ENCODE measurements at places on chromosomes 4 and X.
A peak's percentile ranks its signal among the peaks of the same experiment; 100 is the strongest.

DNA sequence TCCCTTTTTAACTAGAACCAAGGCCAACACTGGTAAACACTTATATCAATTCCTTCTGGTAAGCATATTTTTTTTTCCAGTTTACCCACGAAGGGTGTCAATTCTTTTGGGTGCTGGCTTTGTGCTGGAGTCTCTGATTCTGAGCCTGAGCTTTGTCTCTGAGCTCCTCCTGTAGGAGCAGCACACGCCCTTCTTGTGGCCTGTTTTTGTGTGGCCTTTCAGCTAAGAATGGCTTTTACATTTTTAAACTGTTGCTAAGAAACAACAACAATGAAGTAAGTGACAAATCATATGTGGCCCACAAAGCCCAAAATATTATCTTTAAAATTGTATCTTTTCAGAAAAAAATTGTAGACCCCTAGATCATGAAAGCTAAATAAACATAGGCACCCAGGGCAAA lies 98.0 kb upstream of the TBC1D9 start:
- DNase-seq: no peak

DNA sequence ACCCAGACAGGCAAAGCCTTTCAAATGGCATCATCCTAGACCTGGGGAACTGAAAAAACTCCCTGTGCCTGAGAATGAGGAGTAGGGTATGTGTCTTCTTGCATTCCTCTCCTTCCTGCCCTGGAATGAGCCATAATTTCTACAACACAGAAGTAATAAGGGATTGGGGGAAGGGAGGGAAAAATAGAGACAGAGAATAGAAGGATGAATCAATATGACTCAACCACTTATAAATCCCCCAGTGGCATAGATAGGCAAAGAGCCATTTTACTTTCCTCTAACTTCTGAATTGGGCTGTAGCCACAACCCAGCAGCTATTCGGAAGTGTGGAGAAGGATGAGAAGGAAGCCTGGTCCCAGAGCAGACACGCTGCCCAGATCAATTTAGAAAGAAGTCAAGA lies 99.9 kb downstream of the NHS start:
- no peak for DNase-seq

GRCh38 chr4:88533088-88533790 lies 9.7 kb upstream of the PYURF start:
- DNase-seq: no peak

DNA sequence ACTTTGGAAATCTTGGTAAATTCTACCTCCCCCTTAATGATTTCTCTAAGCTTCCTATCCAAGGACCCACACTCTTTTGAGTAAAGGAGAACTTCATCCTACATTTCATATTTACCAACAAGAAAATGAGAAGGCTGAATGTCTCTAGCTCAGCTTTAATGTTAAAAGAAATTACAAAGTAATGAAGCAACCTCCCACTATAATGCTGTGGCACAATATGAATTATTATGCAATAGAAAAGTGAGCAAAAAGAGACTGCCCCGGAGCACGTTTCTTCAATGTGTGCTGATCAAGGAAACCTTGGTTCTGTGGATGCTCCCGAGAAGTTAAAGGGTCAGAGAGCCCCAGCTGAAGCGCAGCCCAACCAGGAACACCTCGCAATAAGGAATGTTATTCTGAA lies 9.1 kb upstream of the TBC1D1 start:
- DNase-seq: no peak

DNA sequence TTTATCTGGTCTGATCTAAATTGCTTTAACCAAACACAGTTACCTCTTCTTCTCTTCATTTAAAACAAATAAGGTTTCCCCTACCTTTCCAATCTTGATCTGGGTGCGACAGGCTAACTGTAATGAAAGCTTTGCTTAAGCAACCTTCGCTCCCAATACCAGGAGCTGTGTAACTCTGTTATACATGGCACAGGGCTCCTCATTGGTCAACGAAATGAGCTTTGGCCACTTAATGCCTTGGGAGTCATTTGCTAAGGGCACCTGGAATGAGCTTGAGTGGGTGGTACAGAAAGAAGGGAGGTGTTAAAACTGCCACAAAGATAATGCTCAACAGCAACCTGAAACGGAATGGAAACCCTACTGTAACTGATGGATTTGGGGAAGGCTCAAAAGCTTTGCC lies 140.5 kb downstream of the CHRNA9 start:
- DNase-seq: no peak

- DNase-seq: no peak
Measured at GRCh38 chrX:10133980-10134676, 22.6 kb upstream of the CLCN4 start.

DNA sequence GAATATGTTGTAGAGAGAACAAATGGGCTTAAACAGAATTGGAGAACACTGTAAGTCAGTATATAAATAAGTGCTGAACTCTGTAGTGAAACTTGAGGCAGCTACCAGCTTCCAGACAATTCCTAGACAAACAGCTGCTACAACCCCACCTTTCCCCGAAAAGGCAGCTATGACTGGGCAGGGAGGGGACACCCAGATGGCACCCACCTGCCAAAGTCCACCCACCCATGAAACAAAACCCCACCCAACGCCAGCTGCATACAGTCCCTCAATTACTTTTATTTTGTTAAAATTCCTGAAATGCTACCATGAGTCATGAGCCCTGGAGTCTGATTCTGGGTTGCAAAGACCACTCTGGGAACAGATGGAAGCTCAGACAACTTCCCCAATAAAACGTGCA lies 24.4 kb downstream of the RELL1 start:
- DNase-seq: no peak

- DNase-seq: no peak
Measured at GRCh38 chr4:24321616-24322015, 262.7 kb downstream of the DHX15 start.

- DNase-seq: no peak
Measured at GRCh38 chrX:39941332-39941920, 156.3 kb downstream of the BCOR start.

- peak; percentile 90 for DNase-seq
Measured at GRCh38 chr4:77156533-77156911, 485 bp upstream of the CCNG2 start.

DNA sequence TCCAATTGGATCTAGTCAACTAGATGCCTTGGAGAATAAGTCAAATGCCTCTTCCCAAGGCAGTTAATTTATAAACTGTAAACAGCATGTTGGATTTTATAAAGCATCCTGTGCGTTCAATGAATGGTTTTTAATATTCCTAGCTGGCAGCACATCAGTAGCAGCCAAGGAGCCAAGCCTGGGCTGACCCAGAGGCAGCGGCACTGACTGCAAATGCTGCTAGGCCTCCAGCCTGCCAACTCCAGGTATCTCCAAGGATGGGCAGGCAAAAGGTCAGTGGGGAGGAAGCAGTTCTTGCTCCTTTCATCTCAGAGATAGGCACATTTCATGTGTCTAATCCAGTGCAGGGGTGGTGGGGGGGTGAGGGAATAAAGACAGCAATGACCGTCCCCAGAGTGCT lies 9.5 kb downstream of the NDP start:
- DNase-seq: no peak

- DNase-seq: no peak
Measured at GRCh38 chr4:79620617-79621016, 212.6 kb upstream of the GK2 start.

DNA sequence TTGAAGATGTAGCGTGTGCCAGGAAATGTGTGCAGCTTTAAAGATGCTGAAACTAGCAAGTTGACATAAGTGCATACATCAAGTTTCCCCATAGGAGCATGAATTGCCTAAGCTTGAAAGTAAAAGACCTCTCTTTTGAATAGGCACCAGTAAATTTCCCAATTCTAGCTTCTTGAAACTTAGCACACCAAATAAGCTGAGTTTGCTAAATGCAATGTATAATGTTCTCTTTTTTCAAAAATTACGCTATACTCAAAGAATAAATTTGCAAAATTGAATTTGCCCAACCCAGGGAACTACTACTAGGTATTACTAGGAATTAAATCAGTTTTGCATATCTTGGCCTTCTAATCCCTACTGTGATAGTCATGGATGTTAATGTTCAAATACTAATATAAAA lies 923.9 kb upstream of the LCORL start:
- DNase-seq: no peak

GRCh38 chr4:73308286-73308685 lies 49.7 kb upstream of the ANKRD17 start:
- DNase-seq: no peak

- DNase-seq: no peak
Measured at GRCh38 chr4:105741548-105741947, 33.0 kb downstream of the GSTCD start.

DNA sequence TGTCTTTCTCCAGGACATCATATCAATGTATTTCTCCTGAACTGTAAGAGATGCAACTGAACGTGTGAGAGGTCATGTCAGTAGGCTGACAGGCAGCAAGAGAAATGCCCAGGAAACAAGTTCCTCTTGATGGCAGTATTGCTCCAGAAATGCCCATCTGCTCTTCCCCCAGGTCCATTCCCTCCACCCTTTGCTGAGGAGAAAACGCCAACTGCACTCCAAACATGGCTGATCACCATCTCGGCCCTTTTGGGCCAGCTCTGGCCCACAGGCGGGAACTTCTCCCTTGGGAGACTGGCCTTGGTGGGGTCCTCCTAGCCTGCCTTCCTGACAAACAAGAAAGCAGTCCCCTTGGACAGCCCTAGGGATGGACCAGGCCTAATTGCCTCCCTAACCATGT lies 276.5 kb upstream of the AGTR2 start:
- DNase-seq: peak; percentile 56

DNA sequence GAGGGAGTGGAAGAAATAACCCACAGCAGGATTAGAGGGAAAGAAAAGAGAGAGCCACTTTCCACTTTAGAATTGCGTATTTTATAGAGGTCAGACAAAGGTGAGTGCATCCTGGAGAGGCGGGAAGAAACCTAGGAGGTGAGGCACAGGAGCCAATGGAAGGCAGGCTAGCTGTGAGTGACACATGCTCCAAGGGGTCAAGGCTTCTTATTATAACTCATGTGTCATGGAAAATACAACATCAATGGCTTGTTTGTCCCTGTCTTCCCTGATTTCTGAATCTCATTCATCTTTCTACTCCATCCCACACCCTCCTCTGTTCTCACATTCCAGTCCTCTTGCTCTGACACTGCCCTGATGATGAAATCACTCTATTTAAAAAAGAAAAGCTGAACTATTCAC lies 14.4 kb downstream of the ANXA3 start:
- no peak for DNase-seq

- no peak for DNase-seq
Measured at GRCh38 chr4:3440979-3441500, 728 bp upstream of the HGFAC start.

DNA sequence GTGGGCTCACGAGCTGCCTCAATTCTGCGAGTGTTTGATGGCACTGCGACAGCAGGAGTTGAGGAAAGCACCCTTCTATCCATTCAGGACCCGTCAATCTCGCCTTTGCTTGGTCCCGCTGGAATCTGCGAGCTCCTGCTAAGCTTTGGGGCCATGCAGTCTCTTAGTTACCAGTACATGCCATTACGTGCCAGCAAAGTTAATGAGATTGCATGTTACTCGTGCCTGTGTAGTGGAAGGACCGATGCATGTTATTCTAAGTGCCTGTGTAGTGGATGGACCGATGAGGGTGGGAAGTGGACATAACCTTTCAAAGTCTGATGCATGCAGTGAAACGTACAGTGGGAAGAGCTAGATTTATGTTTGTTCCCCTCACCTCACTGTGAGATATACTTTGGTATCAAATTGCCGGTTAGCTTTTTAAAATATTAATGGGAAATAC lies 569 bp downstream of the RPS3A start:
- no peak for DNase-seq

DNA sequence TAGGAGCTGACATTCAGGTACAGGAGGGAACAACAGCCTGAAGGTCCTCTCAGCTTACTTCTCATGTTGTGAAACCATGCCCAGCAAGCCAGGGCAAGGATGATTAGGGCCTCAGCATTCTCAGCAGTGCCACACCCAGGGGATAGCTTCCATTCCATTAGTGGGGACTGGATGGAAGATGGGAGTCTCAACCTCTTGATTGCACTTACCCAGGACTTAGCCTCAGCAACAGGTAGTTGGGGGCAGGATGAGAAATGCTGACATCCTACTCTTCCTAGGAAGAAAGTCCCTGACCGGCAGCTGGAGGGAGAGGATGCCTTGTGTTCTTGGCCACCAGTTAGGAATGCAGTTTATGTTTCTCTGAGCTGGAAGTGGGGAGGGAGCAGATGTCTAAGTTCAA lies 8.8 kb upstream of the BEX3 start:
- no peak for DNase-seq

DNA sequence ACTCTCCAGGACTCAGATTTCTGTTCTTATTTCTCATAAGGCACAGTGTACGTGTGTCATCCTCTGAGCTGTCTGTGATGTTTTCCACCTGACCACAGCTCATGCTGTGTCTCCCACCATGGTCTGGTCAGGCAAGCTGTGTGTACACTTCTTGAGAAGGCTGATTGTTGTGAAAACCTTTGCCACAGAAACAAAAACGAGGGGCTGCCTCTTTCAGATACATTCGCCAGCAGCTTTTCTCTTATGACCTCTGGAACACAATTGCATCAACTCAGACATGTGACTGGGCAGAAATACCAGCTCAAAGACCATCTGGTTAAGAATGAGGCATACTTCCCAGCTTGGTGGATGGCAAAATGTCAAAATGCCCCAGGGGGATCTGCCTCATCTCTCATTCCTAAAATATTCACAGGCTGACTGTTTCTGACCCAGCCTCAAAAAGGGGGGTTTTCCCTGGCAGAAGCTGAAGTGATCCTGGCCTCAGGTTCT lies 46.1 kb downstream of the PGRMC2 start:
- no peak for DNase-seq

- DNase-seq: no peak
Measured at GRCh38 chr4:68831642-68832041, 15.8 kb downstream of the UGT2B10 start.

DNA sequence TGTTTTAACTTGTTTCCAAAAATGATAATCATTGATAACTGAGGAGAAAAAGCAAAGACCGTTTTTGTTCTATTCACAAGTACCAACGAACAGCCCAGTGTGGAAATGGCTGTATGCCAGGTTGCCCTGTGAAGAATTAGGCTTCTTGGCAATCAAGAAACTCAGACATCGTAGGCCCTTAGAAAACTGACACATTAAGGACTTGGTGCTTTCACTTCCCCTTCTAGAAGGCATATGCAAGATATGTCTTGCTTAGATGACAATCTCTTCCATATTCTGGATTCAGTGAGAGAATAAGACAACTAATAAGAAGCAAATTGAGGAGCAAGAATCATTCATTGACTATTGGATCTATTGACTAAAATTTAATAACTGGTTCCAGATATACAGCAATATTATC lies 56.6 kb downstream of the ANAPC10 start:
- DNase-seq: no peak
